Mucosa of descending colon (tissue), 3 donors: ENCODE measurements at places on chromosomes 7 and 10. TPM values are rescaled to one million over a fixed set of nuclear protein-coding genes. Genes with fewer than 3 reads are reported as not detected.

CFAP58 gene
- total RNA-seq = 0.17 TPM

DNA sequence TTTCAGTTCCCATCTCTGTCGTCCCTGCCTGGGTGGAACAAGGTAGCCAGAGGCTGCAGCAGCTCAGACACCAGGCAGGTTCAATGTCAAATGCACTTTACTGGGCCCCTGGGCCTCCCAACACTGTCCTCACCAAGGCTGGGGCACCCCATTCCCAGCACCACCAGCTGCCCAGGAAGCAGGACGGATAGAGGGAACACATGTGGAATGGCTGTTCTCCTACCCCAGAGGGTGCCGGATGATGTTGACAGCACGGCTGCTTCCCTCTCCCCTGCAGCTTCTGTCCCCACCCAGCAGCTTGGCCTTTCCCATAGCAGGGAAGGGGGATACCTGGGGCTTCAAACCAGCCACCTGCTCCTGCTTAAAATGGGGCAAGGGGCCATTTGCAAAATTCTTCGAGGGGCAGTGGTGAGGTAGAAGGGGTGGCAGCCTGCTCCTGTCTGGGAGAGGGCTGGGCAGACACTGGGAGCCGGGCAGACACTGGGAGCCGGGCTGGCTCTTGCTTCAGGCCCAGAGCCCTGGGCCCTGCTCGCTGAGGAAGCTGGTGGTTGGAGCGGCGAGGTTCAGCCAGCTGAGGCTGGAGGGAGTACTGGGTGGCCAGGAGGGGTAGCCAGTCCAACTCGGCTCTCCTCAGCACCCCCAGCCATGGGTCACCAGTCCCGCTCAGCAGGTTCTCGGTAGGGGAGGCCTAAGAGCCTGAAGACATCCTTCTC is 9.1 kb downstream of the POLL start:
- DNase-seq = no peak

DNA sequence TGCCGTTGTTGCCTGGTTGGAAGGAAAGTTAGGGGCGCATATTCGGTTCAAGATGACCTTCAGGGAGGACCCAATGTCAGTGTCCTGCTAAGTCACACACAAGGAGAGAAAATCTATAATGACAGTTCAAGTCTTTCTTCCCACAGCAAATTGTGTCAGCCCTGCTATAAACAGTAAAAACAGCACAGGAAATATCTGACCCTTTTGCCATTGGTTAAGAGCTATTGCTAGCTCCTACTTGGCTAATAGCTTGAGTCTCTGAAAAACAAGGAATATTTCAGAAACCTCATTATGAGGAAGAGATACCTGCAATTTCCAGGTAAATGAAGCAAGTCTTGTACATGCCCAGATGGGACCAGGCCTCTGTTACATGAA is 175.6 kb downstream of the SKIDA1 start:
- DNase-seq = no peak

GRCh38 chr7:82266081-82266480 is 177.5 kb downstream of the CACNA2D1 start:
- no peak for DNase-seq

DNA sequence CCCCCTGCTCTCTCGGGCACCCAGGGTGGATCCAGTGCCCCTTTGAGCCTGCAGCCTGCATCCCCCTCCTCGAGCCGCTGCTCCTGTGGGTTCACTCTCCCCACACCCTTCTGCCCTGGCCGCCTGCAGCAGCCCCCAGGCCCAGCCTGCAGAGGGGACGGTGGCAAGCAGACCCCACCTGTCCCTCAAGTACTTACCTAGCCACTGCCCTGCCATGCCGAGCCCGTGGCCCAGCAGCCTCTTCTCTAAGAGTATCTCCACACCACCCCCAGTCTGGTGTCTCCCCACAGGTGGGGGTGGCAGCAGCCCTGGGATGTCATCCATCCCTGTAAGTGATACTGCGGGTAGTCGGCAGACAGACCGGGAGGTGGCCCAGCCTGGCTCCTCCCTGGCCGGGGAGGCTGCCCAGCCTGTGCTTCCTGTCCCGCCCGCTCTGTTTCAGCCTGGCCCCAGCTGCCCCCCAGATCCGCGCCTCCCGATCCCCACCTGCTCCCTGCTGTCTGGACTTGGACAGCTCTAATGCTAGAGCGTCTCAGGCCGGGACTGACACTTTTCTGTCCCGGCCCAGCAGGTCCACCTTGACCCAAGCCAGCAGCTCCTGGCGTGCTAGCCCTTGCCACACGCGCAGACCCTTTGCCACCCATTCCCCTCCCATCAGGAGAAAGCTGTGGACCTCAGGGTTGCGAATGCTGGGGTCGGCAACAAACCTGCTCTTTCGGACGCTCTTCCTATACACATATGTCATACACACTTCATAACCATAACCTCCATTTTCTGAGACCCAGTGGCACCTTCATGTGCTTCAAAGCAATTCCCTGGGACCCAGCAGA is 25.0 kb downstream of the YKT6 start:
- DNase-seq = no peak

DNA sequence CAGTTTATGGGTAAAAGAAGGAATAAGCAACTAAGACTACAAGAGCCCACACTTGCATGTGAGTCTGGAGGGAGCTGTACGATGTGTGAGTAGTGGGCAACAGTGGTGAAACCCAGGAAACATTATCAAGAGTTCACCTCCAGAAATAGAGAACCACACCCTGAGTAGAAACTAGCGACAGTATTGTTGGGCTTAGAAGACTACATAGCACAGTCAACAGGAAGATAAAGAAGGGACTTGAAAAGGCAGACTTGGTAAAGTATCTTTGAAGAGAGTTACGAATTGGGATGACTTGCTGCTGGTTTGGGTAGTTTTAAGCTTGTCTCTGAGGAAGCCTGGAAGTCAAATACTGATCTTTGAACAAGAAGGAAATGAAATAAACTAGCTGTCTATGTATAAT is 223.2 kb upstream of the GNAI1 start:
- DNase-seq = no peak

DNA sequence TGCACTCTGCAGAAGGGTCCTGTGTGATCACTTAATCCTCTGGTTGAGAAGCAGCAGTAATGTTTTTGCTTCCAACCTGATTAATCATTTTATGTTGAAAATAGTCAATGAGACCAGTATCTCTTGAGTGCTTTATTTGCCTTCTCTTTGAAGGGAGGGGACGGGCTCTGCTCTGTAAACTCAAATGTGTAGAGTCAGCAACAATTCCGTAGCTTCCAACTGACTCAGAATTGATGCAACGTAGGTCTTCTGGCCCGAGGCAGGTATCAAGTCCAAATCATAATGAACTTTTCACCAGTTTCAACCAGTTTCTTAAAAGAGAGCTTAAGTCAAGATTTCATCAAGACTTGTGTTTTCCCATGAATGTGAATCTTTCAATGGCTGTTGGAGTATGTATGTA is 26.3 kb downstream of the GUSB start:
- no peak for DNase-seq

DNA sequence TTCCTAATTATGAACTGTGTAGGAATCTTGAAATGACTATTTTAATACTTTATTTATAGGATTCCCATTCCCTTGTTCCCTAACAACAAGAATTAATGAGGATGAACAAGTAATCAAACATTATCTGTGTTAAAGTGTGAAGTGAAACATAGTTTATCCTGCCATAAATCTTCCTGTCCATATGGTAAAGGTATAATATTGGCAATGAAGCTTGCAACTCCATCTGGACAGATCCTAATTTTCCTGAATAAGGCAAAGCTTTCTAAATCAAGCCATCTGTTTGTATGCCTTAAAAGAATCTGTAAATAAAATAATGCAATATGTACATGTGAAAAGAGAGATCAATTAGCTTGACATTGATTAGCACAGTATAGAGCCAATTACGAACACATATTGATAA is 529.0 kb downstream of the ANKRD7 start:
- DNase-seq = no peak

TSPAN13 gene
- total RNA-seq = 38.9 TPM

- DNase-seq = no peak
These were observed 48.2 kb upstream of the ZMIZ1 start for GRCh38 chr10:79020605-79021004.

PAPOLB gene
- total RNA-seq = not detected

DNA sequence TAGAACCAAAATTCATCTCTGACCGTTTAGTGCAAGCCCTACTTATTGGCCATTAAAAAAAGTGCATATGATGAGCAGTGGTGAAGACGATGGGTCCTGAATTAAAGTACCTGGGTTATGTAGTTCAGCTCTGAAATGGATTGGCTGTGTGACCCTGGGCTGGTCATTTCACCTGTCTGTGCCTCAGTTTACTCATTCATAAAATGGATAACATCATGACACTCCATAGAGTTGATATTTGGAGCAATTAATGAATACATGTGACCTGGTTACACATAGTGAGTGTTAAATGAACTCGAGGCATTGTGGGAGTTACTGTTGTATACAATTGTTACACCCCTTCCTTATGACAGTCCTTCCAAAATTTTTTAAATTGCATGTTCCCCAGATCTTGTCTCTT is 9.1 kb downstream of the MAP3K8 start:
- DNase-seq = no peak

- DNase-seq = no peak
These were observed 47.7 kb upstream of the MGAM2 start for GRCh38 chr7:142063551-142064442.

CLCN1 gene
- total RNA-seq = not detected

- DNase-seq = peak; percentile 23
These were observed 19.7 kb downstream of the AQP1 start for GRCh38 chr7:30931161-30931928.

- no peak for DNase-seq
These were observed 101.6 kb downstream of the NKX6-2 start for GRCh38 chr10:132684164-132684891.

PGAM2 gene
- total RNA-seq = 1.4 TPM

GRCh38 chr10:107098326-107098725 is 66.2 kb downstream of the SORCS1 start:
- no peak for DNase-seq

PTPN12 gene
- total RNA-seq = 92.1 TPM

DNA sequence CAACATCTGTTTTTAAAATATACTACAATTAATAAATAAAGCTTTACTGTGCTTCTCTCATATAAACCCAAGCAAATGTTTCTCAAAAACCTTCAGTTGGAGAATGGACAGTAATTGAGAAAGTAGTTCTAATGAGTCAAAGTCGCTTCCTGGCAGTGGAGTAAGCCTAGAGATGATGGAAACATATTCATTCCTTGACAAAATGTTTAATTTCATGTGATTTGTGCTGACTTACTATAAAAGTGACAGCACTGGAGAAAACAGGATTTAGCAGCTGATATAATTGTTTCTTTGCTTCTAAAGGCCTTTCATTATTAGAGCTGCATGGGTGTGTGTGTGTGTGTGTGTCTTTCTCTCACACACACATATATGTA is 9.0 kb downstream of the ELMO1 start:
- DNase-seq = no peak

- no peak for DNase-seq
These were observed 193.8 kb downstream of the SNX10 start for GRCh38 chr7:26485367-26485934.

GRCh38 chr7:142161921-142162320 is 50.4 kb downstream of the MGAM2 start:
- DNase-seq = no peak

DNA sequence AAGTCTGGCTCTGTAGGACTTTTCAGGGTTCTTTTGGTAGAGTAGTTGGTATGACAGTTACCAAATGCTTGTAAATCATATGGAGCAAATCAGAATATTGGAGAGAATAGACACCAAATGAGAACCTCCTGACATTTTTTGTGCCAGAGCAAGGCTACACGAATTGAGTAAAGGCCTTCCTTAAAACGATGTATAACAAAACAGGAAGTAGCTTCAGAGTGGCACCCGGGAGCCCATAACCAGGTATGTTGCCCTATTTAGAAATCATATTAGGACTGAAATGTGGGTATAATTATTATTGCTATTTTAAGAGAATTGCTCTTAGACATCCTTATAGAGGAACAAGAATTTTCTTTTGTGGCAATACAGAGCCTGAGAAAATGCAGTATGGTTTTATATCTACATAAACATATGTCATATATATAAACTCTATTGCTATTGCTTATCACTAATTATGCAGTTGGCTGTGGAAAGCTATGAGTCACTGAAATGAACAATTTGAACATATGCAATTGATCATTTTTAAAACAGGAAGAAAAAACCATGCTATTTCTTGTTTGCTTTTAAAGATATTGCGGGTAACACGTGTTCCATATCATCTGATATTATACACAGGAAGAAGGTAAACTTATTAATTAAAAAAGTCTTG is 197.4 kb upstream of the MTPN start:
- no peak for DNase-seq

HKDC1 gene
- total RNA-seq = 23.9 TPM

GRCh38 chr7:128172151-128172550 is 68.9 kb upstream of the LEP start:
- DNase-seq = peak; percentile 46

SOSTDC1 gene
- 3.7 TPM for total RNA-seq

DNA sequence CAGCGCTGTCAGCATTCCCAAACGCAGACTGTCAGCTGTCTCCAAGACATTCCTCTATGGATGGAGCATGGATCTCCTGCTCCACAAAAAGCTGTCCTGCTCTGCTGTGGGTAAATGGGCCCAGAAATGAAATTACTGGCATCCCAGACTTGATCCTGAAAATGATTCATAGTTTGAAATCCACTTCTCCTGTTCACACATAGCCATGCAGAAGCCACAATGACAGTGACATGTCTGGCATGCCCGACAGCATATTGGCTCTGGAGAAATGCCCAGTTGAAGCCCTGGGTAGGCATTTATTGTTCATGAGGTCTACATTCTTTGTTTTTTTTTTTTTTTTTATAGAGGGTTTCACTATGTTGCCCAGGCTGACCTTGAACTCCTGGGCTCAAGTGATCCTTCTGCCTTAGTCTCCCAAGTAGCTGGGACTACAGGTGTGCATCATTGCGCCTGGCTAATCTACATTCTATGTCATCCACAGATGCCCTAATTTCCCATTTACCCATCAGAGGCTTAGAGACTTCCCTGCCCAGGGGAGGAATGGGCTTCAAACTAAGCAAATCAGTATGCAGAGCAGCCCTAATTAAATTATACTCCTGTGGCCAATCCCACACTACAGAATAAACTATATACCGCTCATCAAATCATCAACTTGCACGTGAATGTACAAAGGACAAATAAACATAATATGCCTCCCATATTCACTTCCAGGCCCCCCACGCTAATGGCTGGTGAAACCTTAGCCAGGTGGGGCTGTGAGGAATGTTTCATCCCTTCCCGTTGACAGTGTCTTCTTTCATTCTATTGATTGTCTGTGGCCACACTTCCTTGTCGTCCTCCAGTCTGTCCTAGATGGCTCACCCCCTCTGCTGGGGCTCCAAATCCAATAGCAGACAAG is 61.8 kb upstream of the EEPD1 start:
- no peak for DNase-seq

GRCh38 chr10:106711313-106711906 is 453.1 kb downstream of the SORCS1 start:
- DNase-seq = peak; percentile 82
